ENCODE measurements at places on chromosomes 2 and 18.

- DNase-seq: no peak
Measured at GRCh38 chr2:74037379-74037860, 52.7 kb downstream of the TET3 start.

DNA sequence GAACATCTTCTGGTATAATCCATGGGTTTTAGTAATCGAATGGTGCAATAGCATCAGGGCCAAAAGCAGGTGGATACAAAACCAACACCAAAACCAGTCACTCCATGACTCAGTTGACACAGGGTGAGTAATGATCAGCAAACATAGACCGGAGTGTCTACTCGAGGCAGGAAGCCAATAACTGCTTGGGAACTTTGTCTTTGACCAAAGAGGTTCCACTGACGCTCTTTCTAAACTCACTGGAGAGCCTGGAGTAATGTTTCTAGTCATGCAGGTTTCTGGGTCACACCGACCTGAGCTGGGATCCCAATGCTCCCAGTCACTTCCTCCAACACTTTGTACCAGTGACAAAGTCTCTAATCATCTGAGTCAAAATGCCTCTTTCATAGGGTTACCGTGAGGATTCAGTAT lies 30.9 kb downstream of the MREG start:
- DNase-seq: no peak

- DNase-seq: no peak
Measured at GRCh38 chr18:30271716-30272115, 770.8 kb downstream of the DSC3 start.

DNA sequence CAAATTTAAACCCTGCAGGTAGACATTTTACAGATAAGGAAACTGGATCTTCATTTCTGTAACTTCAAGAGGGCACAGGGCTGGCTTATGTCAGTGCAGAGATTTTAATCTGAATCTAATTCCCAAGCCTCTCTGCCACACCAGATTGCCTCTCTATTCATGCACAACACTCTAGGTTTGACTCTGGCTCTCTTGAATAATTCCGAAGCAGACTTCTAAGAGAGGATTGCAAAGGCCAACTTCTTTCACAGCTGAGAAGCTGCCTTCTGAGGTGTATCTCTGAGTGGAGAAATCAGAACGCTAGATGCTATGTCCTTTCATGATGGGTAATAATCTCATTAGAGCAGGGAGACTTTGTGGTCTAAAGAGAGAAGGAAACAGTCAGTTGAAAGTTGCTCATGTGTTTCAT lies 20.1 kb upstream of the MGAT5 start:
- DNase-seq: no peak

DNA sequence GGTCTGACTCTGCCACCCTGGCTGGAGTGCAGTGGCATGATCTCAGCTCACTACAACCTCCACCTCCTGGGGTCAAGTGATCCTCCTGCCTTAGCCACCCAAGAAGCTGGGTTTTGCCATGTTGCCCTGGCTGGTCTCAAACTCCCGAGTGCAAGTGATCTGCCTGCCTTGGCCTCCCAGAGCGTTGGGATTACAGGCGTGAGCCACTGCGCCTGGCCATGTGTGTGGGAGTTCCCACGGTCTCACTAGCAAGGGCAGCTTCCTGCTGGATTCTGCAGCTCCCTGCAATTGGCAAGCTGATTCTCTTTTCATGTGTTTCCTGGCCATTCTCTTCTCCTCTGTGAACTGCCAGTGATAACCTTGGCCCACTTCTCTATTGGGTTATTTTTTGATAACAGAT lies 84.0 kb downstream of the USP40 start:
- DNase-seq: no peak

- DNase-seq: no peak
Measured at GRCh38 chr18:78378403-78378802, 601.2 kb upstream of the SALL3 start.

- DNase-seq: no peak
Measured at GRCh38 chr2:229050133-229050532, 221.0 kb downstream of the PID1 start.

DNA sequence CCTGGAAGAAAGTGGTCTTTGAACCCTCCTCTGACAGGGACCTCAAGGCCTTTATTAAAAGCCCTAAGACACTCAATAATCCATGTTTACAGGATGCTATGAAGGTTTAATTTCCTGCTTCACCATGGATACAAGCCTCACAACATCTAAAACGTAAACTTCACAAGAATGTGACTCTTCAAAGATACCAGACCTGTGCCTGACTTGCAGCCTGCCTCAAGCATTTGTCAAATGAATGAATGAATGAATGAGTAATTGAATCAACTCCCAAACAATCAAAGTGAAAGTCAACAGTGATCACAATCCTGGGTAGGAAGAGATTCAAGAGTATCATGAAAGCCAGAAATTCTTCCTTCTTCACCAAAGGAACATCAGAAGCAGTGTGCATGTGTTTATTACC lies 30.4 kb downstream of the KLF7 start:
- no peak for DNase-seq

DNA sequence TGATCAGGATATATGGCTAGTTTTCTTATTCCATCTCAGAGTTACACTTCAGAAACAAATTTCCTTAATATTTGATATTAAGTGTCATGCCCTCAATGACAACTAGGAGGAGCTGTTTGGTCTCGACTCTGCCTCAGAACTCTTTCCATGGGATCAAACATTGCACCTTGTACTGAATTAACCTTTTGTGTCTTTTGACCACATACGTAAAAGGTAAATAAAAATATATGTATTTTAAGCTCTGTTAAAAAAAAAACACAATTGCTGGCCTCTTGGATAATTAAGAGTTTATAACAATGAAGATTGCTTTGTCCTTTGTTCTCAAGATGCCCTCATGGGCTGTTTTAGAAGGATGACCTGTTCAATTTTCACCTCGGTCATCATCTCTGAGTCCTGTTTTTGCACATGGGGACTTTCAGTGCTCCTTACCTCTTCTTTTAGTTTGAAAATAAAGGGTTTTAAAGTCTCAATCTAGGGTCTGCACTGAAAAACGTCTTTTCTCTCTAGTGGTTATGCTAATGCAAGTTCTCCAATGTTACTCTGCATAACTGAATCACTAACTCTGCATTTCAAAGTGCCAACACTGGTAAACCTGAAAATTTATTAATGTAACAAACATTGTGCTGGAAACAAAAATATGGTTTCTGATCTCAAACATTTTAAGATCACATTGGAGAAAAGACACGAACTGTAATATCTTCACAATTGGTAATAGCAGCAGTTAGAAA lies 18.8 kb upstream of the FN1 start:
- peak; percentile 10 for DNase-seq

DNA sequence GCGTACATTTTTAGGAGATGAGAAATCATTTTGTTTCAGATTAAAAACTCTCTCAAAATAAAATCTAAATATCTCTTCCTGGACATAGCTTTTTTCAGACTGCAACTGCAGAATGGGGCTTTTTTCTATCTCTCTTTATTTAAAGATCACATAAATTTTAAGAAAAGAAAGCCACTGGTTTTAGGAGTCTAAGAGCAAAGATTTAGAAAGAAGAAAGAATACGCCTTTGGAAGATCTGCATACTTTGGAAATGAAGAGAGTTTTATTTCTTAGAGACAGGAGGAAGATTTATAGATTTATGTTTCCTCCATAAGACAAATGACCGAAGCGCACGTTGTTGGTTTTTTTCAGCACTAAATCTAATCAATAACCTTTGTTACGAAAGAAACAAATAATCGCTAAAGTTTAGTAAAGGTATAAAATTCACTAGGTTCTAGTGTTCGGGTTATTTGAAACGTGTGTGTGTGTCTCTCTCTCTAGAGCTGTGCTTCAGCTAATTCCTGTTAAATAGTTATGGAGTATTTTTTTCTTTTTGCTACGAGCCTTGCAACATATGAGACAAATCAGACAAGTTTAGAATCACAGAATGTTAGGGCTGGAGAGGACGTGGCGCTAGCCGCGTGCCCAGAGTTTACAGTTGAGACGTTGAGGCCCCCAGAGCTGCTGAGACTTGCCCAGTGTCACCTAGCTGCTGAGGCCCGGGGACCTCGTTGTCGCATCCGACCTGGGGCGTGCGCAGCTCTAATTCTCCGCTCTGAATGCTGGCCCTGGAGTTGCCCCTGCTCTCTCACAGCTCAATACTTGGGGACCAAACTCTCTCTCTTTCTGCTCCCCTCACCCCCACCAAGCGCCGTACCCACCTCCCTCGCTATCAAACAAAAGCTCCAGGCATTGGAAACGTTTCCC lies 69.9 kb downstream of the CTAGE1 start:
- no peak for DNase-seq

- DNase-seq: no peak
Measured at GRCh38 chr2:32611366-32611765, 16.5 kb upstream of the TTC27 start.

DNA sequence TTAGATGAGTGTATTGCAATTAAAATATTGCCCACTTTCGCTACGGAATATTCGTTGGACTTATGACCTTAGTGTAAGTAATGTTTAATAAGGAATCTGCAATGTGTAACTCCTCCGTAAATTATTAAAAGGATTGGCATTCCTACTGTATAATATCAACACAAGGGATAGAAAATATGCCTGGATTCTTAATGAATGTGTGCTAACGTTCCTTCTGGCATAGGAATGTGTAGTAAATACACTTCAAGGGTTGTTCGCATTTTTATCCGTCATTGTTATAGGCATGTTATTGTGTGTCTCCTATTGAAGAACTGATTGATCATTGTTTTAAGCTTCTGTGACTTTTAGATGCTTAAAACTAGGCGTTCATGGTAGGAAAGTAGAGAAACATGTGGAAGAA lies 134.5 kb downstream of the NEDD4L start:
- DNase-seq: no peak

- DNase-seq: peak; percentile 74
Measured at GRCh38 chr2:28390746-28391563, 1.7 kb upstream of the FOSL2 start.

DNA sequence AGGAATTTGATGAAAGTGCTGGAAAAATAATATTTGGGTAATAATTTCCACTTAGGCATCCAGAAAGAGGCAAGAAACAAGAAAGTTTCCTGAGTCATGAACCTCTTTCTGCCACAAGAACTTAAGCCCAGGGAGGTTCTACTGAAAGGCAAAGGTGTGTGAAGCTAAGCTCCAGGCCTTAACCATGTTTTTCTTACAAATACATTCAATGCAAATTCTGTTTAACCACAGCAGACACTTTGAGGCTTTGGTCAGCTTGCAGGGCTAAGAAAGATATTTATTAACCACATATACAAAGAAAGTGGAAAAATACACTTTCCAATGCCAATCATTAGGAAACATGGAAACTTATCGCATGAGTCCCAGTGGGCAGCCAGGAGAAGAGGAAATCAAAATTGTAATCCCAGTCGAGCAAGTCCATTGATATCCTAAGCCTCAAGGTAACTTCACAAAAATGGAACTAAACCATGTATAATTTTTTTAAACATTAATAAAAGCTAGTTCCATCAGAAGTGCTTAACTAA lies 68.3 kb downstream of the PIEZO2 start:
- DNase-seq: no peak

GRCh38 chr2:180319586-180320405 lies 312.7 kb upstream of the CWC22 start:
- no peak for DNase-seq

DNA sequence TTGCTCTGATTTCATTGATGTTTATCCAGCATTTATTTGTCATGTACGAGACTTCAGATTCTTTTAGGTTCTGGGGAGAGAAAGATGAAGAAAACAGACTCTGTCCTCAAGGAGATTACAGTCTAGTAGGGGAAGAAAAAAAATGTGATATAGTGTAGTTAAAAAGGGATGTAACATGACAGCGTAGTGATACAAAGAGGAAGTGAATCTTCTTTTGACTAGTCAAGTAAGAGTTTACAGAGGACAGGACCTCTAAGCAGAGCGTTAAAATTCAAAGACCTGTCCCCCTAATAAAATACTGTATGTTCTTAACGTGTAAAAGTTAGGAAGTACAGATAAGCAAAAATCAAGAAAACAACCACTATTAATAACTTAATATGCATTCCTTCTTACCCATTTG lies 47.7 kb downstream of the NCOA1 start:
- DNase-seq: no peak

DNA sequence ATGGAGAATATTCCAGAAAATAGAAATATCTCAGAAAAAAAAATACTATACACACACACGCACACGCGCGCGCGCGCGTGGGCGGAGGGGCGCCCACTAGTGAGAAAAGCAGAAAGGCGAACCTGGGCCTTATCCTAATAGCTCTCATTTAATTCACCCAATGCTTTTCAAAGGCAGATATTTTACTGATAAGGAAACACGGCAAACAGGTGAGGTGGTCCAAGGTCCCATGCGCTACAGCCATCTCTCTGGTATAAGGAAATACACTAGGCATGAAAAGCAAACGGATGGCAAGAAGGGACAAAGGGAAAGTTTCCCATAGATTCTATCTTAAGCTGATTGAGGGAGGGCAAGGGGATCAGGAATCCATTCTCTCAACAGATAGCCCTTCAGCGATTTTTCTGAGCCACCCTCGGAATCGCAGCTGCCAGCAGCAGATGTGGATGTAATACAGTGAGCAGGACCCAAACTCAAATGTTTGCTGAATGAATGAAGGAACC lies 136.7 kb downstream of the TMEM247 start:
- no peak for DNase-seq

GRCh38 chr2:157075924-157076323 lies 181.6 kb upstream of the GALNT5 start:
- no peak for DNase-seq

DNA sequence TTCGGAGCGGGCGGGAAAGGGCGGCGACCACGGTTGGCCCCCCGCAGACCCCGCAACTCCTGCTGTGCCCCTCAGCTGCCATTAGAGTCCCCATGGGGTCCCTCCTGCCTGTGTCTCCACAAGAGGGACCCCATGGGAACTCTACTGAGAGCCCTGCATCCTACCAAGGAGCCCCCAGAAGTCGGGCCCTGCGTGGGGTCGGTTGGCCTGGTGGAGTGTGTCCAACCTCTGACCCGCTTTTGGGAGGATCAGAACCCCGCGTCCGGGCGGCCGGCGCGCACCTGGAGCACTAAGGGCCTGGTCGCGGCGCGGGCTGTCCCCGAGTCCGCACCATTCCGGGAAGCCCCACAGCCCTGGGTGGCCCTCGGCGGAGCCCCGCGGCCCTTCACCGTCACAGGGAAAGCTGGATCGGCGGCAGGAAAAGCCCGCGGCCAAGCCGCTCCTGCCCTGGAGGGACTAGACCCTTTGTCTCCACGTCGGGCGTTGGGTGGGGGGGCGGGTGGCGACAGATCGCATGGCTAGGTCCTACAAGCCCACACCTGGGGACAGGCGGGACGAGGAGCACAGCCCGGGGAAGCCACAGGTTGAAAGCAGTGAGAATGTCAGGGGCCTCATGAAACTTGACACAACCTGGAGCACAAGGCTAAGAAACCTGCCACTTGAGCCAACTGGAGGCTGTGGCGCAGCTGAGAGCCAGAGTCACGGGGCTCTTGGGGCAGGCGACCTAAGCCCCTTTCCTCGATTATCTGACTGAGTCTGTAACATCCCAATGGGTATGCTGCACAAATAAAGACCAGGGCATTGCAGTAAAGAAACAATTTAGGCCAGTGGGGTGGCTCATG lies 11.2 kb upstream of the CXXC1 start:
- no peak for DNase-seq

GRCh38 chr2:163649080-163649479 lies 86.7 kb downstream of the FIGN start:
- no peak for DNase-seq

Measured in SW 1271 (cell line).